ENCODE measurements at places on chromosomes 7 and 10.

DNA sequence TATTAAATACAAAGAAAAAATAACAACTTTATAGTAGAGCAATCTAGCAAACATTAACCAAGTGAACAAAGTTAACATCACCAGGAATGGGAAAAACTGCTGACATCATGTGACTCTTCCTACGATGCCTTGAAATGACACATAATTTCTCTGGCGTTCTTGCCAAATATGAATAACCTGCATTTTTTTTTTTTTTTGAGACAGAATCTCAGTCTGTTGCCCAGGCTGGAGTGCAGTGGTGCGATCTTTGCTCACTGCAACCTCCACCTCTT lies 126.5 kb upstream of the VKORC1L1 start:
- DNase-seq = no peak

DNA sequence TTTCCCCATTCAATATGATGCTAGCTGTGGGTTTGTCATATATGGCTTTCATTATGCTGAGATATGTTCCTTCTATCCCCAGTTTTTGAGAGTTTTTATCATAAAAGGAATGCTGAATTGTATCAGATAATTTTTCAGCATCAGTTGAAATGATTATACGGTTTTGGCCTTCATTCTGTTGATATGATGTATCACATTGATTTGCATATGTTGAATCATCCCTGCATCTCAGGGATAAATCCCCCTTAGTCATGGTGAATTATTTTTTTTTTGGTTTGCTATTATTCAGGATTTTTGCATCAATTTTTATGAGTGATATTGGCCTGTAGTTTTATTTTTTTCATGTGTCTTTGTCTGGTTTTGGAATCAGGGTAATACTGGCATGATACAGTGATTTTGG lies 1152.3 kb upstream of the C7orf33 start:
- no peak for DNase-seq

- DNase-seq = peak; percentile 89
Measured at GRCh38 chr10:79196470-79197461, 128.0 kb downstream of the ZMIZ1 start.

GRCh38 chr7:43137811-43138210 lies 25.4 kb downstream of the HECW1 start:
- DNase-seq = no peak

DNA sequence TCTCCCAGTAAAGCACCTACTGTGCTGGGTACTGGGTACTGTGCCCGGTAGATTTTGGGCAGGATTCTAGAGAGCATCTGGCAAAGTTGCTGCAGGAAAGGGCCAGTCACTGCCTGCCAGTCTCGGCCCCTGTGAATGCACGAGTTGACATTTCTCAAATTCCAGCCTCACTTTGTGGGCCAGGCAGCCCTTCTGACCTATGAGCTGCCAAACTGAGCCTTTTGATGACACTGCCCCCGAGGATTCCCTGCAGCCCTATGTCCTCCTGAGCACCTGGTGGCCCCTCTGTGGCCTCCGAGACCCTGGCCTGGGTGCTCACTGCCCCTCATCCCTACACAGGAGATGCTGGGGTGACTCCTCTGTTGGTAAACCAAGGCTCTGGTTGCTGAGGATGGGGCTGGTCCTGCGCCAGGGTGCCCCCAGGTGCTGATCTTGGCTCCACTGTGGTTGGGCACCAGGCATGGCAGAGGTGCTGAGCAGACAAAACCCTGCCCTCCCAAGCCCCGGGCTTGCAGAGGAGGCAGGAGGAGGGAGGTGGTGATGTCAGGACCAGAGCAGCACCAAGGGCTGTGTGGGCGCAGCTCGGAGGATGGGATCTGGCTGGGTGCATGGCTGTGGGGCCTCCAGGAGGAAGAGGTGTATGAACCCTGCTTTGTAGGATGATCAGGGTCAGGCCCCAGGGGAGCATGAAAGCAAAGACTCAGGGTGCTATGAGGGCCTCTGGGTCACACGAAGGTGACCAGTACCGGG lies 16.2 kb downstream of the LHPP start:
- no peak for DNase-seq

- DNase-seq = no peak
Measured at GRCh38 chr10:27908231-27908630, 90.6 kb downstream of the ODAD2 start.

- DNase-seq = no peak
Measured at GRCh38 chr7:48976253-48976652, 51.9 kb downstream of the CDC14C start.

DNA sequence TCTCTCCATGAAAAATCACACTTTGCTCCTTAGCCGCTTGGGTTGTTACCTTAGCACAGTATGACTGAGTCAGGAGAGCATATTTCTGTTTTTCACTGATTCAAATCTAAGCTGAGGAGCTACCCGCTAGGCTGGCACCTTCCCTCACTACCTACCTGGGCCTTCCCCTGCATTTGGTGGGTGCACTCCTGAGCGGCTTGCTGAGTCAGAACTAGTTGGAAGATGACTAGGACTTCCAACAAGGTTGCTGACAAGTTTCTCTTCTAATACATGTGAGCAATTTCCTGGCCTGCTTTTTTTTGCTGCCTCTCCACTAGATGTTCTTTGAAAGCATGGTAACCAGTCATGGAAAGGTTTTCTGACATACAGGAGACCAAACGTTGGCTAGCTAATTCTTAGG lies 43.8 kb upstream of the SEC61G start:
- DNase-seq = no peak

DNA sequence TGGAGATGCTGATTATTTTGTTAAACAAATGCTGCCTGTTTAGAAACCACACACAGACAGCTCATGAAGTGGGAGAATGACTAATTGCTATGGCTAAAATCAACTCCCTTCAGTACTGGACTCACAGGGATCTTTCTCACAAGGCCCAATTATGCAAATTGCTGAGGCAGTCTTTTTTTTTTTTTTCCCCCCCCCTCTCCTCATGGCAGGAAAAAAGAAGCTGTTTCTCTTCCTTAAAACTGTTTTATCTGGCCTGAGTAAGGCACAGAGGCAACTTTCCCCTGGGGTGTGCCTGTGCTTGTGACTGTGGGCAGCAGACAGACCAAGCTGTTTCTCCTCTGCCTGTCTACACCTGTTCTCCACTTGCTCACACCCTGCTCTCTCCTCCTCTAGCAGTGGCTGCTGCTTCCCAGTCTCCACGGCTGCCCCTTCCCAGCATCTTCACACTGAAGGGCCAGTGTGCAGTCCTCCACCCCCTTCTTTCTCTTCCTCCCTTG lies 65.4 kb upstream of the STEAP1B start:
- DNase-seq = no peak

DNA sequence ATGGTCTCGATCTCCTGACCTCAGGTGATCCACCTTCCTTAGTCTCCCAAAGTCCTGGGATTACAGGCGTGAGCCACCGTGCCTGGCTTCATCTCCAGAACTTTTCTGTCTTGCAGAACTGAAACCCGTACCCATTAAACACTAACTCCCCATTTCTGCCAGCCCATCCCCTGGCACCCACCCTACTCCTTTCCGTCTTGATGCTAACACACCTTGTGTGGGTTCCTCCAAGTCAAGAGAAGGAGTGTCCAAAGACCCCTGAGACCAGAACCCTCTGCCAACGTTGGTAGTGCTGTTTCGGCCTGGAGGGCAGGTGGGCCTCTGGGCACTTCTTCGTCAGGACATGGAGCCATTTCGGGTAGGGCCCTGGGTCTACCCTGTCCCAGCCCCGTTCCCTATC lies 83.6 kb downstream of the MGMT start:
- DNase-seq = no peak

- DNase-seq = no peak
Measured at GRCh38 chr7:71191771-71192170, 59.8 kb downstream of the GALNT17 start.

- DNase-seq = no peak
Measured at GRCh38 chr7:31254926-31255325, 85.6 kb downstream of the NEUROD6 start.

- no peak for DNase-seq
Measured at GRCh38 chr10:71246591-71247413, 34.4 kb downstream of the UNC5B start.

GRCh38 chr7:3520206-3520605 lies 219.2 kb downstream of the SDK1 start:
- no peak for DNase-seq

DNA sequence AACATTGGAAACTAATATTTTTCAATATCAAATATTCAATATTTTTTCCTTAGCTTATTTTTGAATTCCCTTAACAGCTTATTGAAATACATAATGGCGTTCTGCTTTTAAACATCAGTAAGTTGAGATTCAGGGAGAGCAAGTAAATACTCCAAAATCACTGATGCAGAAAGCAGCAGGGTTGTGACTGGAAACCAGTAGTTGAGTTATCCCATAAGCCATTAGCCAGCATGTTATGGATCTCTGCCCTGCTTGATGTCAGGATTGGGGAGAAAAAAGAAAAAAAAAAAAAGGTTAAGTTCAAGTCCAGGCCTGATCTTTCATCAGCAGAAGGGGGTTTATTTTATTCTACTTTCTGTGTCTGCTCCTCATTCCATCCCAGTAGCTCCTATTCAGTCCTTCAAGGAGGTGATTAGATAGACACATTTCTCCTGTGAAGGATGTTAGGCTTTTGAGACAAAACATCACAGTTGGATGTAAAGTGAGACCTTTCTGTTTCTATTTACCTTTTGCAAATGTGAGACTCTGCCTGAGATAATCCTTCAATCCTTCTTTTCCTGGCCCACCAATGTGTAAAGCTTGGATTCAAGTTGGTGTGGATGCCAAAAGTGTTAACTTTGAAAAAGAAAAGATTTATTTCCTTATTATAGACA lies 110.9 kb upstream of the HDAC9 start:
- no peak for DNase-seq

GRCh38 chr7:16583834-16584233 lies 57.2 kb downstream of the LRRC72 start:
- no peak for DNase-seq

DNA sequence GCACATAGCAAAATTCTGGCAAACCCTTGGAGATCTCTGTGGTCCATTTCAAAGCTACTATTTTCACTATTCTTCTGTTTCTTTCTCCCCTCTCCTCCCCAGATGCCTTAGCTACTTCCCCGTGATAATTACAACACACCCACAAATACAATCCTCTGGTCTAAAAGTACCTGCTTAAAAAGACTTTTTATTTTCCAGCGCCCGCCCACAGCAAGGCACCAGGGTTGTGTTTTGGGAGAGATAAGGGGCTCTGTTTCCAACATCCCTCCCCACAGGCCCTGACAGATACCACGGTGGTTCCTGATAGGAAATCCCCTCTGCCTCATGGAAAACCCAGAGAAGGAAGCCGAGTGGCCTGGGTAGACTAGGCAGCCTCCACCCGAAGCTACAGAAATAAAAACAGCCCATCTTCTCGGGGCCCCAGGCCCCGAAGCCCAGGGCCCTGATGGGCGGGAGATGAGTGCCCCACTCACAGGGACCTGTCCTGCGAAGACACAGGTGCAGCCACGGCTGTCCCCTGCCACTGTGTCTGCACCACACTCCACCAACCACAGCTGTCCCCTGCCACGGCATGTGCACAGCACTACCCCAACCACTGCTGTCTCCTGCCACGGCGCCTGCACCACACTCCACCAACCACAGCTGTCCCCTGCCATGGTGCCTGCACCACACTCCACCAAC lies 19.7 kb downstream of the CALML5 start:
- DNase-seq = no peak

- DNase-seq = no peak
Measured at GRCh38 chr10:79422178-79422892, 23.1 kb downstream of the ZCCHC24 start.

Measured in H54 (cell line).